ENCODE measurements at places on chromosomes 3 and 15.

DNA sequence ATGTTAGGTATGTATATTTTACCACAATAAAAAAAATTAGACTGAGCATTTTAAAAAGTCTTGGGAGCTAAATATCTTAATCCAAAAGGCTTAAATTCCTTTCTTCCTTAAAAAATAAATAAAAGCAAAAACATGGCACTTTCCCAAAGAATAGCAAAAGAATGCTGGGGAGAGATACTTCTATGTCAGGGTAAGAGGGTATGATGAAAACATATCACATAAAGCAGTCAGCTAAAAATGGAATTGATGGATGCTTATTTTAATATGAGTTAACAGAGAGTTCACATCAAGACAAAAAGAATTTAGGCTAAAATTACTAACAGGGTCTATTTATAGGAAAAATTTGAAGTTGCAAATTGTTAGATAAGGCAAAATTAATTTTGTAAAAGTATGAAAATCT is 141.0 kb downstream of the MYLK start:
- DNase-seq = no peak

DNA sequence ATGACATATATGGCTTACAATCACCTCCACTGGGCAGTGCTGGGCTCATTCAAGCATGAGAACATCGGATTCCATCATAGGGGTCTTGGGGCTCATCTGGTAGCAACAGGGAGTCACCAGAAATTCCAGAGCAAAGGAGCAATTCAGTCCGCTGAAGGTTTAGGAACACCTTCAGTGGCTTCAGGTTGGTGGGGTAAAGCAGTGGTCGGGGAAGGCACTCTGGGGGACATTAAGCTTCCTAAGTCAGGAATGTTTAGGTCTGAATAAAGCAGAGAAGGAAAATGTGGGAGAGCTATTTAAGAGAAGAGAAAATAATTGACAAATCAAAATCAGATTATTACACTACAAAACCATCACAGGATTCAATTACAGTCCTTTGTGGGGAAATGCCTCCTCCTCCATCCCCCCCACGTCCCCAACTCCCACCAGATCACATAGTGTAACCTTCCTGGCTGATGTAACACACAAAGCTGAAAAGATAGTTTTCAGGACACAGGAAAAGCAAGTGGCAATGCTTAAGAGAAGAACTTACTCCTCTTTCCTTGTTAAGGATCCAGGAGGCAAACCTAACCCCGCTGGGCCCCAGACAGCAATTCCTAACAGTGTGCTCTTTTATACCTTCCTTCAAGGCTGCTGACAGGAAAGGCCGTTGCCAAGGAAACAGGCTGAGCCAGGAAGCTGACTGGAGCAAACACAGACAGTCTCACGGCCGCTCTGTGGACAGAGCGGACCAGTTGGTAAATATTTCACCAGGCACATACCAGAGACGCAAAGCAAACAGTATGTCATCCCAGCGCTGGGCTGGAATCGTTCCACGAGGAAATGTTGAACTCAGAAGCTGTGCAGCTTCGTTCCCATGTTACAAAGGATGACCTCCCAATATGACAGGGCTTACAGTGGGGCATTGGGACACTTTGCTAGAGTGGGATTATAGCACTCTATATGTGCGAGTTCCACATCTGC is 57.5 kb upstream of the LMCD1 start:
- no peak for DNase-seq

DNA sequence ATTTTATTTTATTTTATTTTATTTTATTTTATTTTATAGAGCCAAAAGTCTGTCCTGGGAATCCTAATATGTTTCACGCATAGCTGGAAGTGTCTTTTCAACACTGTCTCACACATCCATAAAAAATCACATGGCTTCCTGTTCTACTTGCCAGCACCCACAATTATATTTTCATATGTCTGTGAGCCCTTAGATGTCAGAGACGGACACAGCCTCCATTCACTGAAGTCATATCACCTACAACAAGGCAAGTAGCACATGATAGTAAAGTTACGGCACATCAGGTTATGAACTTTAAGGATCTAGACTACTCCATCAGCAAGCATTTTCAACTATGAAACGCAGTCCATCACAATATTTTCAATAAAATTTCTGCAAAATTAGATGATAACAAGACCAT is 168.4 kb downstream of the ZIC4 start:
- DNase-seq = no peak

- no peak for DNase-seq
Measured at GRCh38 chr3:11655196-11655928, 11.6 kb upstream of the VGLL4 start.

DNA sequence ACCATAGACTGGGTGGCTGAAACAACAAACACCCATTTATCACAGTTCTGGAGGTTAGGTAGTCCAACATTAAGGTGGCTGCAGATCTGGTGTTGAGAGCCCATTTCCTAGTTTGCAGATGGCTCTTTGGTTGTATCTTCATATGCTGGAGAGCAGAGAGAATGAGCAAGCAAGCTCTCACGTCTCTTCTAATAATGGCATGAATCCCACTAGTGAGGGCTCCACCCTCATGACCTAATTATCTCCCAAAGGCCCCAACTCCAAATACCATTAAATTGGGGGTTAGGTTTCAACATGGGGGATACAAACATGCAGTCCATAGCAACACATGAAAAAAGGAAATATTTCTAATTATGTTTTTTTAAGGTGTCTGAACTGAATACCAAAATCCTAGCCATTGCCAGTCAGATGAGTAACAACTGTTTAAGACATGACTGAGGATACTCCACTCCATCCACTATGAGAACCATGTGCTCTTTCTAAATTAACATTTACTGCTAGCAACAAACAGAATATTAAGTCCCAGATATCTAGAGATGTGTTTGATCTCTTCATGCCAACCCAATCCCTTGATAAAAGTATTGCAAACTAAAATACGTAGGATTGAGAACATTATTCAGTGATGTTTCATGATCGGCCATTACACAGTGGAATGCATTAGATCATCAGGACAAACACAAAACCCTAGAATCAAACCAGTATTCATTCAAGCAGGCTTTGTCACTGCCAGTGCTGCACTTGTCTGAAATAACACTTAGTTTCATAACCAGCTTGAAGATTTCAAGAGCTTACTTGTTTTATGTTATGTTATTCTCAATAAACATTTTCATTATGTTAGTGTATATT is 340.3 kb downstream of the SLC9A9 start:
- DNase-seq = no peak

DNA sequence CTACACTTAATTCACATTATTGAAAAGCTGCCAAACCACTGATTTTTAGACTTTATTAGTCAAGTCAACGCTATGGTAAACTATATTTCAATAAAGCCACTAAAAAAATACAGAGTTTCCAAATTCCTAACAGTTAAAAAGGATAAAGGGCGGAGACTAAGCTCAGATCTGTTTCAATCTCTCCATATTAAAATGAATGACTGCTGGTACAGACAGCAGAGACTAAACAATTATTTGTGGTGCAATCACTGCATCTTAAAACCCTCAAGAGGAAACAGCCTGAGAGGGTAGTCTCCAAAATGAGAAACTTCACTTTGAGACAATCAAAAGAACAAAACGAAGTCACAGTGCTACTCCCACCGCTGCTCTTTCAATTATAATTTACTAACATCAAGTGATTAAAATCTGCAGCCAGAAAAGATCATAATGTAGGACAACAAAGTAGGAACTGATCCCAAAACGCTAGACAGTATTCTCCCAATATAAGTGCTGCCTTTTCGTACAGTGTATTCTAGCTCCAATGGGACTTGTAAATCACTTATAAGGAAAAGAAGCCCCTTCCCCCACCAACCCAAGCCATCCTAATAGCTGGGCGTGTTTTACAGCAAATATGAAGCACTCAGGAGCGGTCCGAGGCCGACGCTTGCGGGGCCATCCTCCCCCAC is 1.2 kb downstream of the UBP1 start:
- DNase-seq = no peak

DNA sequence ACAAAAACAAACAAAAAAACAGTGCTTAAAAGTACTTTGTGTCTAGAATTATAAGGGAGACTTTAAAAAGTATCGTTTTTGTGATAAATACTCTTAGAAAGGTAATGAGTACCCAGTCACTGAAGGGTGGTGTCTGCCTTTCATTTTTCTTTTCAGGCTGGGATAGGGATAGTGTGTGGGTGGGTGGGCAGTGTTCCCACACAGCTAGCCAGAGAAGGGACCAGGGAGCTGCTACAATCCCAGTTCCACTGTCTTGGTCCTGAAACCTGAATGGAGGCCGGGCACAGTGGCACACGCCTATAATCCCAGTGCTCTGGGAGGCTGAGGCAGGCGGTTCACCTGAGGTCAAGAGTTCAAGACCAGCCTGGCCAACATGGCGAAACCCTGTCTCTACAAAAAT is 2.1 kb downstream of the GK5 start:
- no peak for DNase-seq

GRCh38 chr3:137081711-137082110 is 123.9 kb downstream of the IL20RB start:
- no peak for DNase-seq

DNA sequence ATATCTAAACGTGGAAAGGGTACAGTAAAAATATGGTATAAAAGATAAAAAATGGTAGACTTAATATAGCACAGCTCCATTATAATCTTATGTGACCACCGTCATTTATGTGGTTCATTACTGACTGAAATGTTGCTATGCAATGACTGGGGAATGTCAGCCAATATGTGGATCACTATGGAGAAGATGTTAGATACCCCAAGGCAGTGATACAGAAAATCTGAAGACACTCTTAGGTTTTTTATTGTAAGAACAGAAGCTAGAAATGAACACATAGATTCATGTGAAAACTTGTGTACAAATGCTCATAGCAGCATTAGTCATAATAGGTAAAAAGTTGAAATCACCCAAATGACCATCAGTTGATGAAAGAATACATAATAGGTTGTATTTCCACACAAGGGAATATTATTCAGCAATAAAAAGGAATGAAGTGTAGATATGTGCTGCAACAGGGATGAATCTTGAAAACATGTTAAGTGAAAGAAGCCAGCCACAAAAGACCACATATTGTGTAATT is 18.4 kb downstream of the MEF2A start:
- no peak for DNase-seq

DNA sequence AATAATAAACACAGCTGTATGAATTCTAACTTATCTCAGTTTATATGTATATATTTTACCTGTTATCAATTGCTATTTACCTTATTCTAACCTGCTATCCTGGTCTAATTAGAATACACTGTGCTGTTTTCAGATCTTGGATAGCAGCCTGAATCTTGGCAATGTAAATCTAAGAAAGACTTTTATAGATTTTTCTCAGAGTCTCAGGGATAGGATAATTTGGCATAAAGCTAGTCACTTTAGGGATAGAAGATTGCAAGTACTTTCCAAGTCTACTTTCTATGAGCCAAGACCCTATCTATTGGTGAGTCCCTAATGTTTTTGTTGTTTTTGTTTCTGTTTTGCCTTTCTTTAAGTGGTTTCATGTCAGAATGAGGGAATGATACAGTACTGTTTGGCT is 695.7 kb downstream of the NAALADL2 start:
- DNase-seq = no peak

GRCh38 chr3:21562243-21562642 is 188.8 kb downstream of the ZNF385D start:
- no peak for DNase-seq

DNA sequence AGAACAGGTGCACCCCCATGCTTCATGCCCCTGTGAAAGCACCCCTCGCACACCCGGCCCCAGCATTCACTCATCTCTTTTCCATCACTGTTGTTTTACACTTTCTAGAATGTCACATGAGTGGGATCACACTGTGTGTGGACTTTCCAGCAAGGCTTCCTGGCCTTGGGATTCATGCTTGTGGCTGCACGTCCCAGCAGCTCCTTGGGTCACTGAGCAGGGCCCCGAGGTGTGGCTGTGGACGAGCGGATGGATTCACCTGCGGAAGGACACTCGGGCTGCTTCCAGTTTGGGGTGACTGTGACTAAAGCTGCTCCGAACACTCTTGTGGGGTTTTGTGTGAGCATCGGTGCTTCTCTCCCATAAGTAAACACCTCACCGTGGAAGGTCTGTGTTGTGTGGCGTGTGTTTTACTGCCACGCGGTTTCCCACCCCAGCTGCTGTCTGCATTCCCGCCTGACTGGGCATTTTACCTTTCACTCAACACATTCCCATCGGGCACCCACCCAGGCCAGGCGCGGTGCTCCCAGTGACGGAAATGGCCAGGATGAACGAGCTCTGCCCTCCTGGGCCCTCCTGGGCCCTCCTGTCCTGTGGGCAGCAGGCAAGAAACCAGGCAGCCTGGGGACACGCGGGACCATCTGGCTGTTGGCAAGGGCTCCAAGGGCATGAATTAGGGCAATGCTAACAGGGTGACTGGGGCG is 41.4 kb downstream of the DNAJB8 start:
- no peak for DNase-seq

- no peak for DNase-seq
Measured at GRCh38 chr3:49519296-49519695, 35.0 kb upstream of the BSN start.

DNA sequence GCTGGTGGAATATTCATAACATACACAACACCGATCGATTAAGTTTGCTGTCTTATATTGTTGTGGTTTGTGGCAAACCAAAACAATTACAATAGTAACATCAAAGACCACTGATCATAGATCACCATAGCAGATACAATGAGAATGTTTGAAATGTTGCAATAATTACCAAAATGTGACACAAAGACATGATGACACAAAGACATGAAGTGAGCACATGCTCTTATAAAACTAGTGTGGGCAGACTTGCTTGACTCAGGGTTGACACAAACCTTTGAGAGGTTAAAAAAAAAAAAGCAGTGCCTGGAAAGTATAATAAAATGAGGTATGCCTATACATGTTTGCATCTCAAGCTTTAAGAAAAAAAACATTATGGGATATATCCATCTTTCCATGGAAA is 130.3 kb downstream of the NR1I2 start:
- DNase-seq = no peak

- no peak for DNase-seq
Measured at GRCh38 chr3:43769885-43770425, 79.2 kb downstream of the ABHD5 start.

- no peak for DNase-seq
Measured at GRCh38 chr3:63791974-63792373, 27.1 kb upstream of the C3orf49 start.

DNA sequence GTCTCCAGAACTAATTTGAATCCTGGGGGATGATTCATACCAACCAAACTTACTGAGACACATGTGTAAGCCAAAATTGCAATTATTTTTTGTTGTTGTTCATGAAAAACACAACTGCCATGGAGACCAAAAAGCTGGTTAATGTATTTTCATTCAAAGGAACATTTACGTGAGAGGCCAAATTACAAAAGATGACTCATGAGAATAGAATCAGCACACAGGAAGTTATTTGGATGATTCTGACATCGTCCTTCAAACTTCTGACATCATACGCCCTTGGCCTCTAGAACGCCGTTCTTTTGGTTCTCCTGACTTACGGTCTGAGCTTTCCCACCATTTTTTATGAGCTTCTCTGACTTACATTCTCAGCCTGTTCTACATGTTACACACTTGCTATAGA is 3.0 kb upstream of the ZNF280D start:
- no peak for DNase-seq

DNA sequence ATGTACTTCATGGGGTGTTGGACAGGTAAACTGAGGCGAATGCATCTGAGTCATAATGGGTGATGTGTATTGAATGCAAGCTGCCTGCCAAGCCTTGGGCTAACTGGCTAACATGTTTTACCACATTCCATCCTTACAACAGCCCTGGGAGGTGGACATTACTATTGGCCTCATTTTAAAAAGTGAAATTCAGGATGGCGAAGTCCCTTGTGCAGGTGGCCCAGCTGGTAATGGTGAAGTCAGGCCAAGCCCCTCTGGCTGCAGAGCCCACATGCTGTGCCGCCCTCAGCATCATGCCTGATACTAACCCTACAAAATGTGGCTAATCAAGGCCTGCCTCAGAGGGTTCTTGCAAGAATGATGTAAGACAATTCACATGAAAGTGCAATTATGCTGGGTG is 60.0 kb upstream of the CHD2 start:
- DNase-seq = no peak
